ENCODE measurements at places on chromosomes 1 and 21.

- DNase-seq = no peak
Measured at GRCh38 chr21:42358937-42359336, 7.4 kb downstream of the TFF1 start.

DNA sequence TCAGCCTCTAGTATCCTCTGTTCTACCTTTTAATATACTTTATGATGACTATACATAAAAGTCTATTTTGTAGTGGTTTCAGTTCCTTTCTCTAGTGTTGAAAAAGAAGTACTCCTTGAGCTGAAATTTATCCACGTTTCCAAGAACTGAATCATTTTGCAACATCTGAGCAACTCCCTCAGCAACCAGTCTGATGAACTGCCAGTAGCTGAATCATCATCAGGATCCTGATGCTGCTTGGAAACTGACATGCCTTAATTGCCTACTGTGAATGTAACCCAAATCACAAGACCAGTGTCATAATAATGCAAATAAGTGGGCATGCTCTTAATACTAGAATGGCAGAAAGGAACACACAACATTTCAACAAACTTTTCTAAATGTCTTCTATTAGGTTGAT is 103.3 kb downstream of the CYYR1 start:
- no peak for DNase-seq

DNA sequence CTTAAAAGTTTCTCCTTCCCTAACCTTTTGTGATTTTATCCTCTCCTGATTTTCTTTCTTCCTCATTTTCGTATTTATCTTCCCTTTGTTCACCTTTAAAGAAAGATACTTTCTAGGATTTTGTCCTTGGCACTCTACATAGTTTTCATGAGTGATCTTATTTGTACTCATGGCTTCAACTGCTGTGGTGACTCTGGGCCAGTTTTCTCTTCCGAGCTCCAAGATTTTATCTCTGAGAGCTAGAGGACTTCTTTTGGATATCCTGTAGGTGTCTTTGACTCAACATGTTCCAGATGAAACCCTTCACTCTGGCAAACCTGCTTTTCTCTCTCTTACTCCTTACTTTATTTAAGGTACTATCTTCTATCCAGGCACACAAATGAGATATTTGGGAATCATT is 53.7 kb upstream of the MACF1 start:
- no peak for DNase-seq

GRCh38 chr1:210663730-210664573 is 335.2 kb downstream of the HHAT start:
- DNase-seq = no peak

GRCh38 chr1:42937836-42938644 is 20.6 kb downstream of the SLC2A1 start:
- DNase-seq = peak; percentile 48

GRCh38 chr1:54583871-54584270 is 35.8 kb downstream of the ACOT11 start:
- DNase-seq = no peak

DNA sequence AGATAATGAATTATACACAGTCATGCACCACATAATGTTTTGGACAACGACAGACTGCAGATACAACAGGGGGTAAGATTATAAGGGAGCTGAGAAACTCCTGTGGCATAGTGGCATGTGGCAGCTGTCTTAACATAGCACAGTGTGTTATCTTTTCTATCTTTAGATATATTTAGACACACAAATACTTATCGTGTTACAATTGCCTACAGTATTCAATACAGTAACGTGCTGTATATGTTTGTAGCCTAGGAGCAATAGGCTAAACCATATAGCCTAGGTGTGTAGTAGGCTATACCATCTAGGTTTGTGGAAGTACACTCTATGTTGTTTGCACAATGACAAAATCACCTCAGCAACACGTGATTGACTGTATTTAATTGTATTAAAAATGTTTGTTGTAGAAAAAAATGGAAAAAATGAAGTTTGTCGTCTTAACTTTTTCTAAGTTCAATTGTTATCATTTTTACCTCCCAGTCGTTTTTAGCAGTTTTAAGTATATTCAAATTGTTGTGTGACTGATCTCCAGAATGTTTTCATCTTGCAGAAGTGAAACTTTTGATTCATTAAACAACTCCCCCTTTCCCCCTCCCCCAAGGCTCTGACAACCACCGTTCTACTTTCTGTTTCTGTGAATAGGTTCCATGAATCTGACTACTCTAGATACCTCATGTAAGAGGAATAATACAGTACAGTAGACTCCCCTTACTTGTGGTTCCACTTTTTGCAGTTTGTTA is 351.0 kb upstream of the B3GALT2 start:
- DNase-seq = peak; percentile 72

GRCh38 chr1:9269721-9270120 is 23.0 kb upstream of the SPSB1 start:
- no peak for DNase-seq

DNA sequence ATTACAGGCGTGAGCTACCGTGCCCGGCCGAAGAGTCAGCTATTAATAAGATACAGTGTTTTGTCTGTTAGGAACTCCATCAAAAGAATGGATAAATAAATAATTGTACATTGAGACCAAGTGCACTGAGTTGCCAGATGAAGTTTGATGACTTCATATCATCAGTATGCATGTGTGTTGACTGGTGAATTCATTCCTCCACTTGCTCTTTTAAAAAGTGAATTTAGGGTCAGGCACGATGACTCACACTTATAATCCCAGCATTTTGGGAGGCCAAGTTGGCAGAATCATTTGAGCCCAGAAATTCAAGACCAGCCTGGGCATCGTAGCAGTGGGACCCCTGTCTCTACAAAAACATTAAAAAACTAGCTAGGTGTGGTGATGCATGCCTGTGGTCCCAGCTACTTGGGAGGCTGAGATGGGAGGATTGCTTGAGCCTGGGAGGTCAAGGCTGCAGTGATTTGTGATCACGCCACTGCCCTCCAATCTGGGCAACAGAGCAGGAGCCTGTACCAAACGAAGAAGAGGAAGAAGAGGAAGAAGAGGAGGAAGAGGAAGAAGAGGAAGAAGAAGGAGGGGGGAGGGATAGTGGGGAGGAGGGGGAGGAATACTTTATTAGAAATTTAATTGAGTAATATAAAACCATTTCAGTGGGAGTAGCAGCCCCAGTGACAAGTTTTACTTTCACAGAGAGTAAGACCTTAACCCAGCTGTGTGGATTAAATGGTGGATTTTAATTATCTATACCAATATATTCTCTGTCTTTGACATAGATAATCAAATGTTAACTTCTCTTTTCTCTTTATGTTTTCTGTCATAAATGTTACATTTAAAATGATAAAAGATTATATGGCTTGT is 74.9 kb downstream of the CCDC18 start:
- no peak for DNase-seq

GRCh38 chr1:66607458-66607857 is 73.5 kb downstream of the SGIP1 start:
- DNase-seq = no peak

- no peak for DNase-seq
Measured at GRCh38 chr1:46021046-46021996, 111.1 kb downstream of the PIK3R3 start.

GRCh38 chr21:38938343-38938742 is 132.6 kb downstream of the ETS2 start:
- peak; percentile 11 for DNase-seq

DNA sequence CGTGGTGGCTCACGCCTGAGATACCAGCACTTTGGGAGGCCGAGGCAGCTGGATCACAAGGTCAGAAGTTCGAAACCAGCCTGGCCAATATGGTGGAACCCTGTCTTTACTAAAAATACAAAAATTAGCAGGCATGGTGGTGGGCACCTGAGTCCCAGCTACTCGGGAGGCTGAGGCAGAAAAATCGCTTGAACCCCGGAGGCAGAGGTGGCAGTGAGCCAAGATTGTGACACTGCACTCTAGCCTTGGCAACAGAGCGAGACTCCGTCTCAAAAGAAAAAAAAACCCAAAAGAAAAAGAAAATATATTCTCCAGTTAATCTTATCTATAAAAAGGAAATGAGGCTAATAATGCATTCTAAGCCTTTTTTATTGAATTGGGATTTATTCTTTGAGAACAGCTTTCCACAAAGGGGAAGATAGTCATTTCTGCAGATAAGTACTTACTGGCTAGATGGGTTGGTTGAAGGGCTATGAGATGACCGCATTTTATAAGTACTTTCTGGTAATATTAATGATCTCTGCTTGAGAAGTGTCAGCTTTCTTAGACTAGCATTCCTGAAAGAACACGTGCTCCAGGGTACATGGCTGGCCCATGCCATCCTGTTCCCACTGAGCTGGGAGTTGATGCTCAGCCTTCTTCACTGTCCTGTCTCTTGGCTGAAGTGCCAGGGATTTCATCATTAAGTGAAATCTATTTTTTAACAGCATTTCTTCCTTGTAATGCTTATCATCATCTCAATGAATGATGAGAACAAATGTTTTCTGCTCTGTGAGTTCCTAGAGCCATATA is 57.9 kb downstream of the SASS6 start:
- no peak for DNase-seq

Measured in CD4-positive, alpha-beta T cell treated with Interleukin-6 for 4 hours (primary cell).